DMS79 treated with DMSO at 0.1 percent for 48 hours (cell line): ENCODE measurements at places on chromosomes 12 and 14.

- no peak for DNase-seq
Measured at GRCh38 chr12:116982791-116983411, 72.2 kb downstream of the FBXW8 start.

GRCh38 chr12:32505067-32505945, 105.9 kb downstream of the FGD4 start:
- DNase-seq = no peak

DNA sequence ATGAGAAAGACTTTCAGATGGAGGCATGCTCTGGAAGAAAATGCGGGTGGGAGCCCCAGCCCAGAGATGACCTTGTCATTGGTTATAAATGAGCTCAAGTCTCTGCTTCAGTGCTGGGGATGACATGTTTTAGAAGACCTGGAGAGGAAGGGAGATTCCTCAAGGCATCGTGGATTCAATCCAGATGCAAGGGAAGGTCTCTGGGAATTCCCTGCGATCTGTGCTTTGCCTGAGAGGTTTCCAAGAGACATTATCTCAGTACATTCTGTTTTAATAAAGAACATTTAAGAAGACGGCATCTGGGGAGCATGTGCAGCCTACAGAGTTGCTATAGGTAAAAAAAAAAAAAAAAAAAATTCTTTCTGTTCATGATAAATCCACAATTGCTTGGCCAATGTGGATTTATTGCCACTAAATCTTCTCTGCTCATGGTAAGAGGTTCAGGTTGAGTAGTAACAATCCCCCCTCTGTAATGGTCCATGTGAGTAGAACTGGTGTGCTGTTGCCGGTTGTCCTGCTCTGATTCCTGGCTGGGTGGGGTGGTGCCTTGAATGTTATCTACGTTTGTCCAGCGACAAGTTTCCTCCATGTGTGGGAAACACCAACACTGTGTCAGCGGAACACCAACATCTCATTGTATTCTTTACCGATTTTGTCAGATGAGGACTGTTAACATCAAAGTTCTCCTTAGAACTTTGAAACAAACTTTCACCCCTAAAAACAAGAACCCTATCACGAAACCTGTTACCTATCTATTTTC, 230.0 kb downstream of the MSRB3 start:
- DNase-seq = no peak

DNA sequence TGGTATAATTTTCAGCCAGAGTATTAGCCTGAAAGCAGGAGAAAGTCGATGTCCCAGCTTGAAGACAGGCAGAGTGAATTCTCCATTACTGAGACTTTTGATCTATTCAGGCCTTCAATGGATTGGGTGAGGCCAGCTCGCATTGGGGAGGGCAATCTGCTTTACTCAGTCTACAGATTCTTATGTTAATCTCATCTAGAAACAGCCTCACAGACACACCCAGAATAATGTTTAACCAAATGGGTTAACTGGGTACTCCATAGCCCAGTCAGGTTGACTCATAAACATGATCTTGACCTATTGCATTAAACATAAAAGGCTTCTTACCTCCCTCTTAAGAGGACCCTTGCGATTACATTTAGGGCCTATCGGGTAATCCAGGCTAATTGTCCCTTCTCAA, 118.0 kb downstream of the KTN1 start:
- DNase-seq = no peak

GRCh38 chr14:67416085-67416484, 4.1 kb upstream of the PLEK2 start:
- no peak for DNase-seq

DNA sequence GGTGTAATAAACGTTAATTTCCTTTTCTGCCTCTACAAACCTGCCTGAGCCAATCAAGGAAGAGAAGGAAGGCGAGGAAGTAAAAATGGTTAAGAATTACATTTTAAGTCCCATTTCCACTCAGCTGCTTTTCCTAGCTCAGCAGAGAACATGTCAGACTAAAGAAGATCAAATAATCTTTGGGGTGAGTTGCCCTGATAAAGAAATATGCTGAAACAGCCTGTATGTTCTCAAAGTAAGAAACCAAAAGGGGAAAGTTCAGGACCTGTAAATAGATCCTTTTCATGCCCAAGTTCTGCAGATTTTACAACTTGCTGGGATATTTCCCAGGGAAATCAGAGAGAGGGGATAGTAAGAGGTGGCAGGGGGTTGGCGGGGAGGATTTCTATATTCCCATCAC, 55.5 kb downstream of the PHLDA1 start:
- no peak for DNase-seq

DNA sequence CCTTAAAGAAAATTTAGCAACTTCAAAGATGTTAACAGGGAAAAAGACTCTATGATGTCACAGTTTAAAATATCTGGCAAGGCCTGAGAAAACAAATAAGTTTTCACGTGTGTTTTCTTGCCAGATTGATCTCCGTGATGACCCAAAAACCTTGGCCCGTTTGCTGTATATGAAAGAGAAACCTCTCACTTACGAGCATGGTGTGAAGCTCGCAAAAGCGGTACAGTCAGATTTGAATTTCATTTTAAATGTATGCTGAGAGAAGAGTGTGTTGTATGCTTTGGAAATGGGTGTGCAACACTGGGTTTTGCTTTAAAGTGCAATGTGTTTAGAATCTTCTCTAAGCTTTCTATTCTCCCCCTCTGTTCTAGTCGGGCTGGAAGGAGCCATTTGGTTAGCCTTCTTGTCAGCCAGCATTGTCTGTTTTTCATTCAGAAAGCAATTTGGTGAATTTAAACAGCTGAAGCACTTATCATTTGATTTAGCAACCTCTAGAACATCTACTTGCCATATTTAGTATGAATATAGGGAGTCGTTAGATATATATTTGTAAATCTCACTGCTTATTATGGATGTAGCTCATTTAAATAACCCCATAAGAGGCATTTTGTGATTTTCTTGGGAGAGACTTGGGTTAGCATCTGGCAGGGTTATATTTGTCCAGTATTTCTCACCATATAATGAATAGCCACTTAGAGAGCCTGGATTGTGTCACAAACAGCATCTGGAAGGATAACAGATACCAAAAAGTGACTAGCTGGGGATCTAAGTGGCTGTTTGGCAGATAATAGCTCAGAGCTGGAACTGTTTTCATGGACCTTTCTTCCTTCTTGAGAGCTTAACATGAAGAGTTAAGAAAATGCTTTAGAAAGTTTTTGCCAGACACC, 35.5 kb downstream of the GPHB5 start:
- DNase-seq = no peak

GRCh38 chr12:61355105-61355504, 905.1 kb upstream of the USP15 start:
- DNase-seq = no peak

DNA sequence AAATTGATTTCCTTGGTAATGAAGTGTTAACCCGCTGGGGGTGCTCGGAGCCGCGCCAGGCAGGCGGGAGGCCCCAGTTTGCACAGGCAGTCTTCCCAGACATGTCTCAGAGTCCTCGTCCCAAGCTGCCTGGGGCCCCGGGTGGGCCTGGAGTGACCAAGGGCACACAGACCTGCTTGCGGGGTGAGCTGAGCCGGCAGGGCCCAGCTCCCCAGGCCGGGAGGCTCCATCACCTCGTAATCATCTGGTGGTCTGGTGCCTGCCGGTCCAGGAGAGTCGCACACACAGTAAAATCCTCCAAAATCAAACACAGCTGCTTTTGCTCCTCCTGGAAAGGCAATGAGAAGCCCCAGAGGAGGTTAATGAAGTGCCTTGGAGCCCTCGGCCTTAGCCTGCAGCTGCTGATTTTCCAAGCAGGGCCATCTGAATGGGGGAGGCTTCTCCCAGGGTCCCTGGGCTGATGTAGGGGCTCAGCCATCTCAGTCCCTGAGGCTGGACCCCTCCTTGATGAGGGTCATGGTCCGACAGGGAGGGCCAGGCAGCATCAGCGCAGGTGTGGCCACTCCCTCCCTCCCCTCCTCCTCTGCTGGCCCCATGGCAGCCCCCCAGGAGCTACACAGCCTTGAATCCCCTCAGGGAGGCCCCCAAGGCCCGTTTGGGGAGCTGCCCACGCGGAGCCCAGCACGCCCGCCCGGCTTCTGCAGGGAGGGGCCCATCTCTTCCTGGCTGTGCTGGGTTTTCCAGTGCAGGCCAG, 39.4 kb upstream of the FBRSL1 start:
- peak; percentile 8 for DNase-seq

GRCh38 chr12:62251609-62251958, 8.6 kb upstream of the USP15 start:
- no peak for DNase-seq

- DNase-seq = no peak
Measured at GRCh38 chr14:37491076-37491475, 104.0 kb downstream of the FOXA1 start.

DNA sequence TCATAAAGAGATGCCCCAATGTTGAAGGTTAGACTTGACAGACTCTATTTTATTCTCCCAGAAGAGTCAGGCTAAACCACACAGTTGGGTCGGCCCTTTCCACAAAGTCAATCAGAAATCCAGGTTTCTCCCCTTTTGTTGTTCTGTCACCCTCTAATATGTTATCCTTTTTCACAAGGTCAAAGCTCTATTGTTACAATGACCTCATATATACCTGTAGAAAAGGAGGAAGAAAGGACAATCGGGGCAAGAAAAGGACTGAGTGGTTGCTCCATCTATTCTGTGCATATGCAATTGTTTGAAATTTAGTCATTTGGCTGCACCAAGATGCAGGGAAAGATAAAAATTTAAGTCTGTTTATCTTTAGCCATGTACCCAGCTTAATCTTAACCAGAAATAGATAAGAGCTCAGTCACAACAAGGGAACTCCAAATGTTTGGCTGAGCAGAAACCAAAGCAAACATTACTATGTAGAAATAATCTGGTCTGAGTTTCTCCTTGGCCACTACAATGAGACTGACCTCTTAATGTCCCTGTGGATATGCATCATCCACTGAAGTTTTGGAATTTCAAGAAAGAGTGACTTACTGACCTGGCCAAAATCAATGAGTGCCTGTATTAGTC, 503.7 kb downstream of the GALC start:
- DNase-seq = no peak

DNA sequence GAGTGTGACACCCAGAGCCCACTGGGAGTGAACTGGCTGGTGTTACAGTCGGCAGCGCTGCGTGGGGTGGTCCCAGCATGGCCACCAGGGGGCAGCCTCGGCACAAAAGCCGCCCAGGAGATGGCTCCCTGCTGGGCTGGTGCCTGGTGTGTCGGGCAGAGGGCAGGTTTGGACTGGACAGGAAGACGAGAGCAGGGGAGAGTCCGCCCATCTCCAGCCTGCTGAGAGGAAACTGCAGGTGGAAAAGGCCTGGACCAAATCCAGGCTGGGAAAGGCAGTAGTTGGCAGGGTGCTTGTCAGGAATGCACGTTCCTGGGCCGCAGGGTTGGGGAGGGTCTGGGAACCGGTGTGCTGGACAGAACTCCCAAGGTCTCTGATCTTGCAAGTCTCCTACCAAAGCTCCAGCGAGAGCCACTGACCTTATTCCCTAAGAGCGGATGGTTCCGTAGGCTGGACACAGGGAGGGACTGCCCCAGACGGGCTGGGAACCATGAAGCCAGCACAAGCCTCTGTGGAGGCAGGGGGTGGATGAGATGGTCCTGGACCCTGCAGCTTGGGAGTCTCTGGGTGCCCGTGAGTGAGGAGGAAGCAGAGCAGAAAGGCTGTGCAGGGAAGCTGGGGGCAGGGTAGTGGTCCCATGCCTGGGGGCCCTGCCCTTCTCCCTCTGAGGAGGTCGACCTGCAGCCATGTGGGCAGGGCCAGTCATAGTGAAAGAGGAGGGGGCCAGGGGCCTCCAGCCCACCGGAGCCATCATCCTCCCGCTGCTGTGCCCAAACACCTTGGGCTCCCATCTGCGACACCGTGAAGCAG, 1.8 kb downstream of the AHNAK2 start:
- DNase-seq = peak; percentile 90

DNA sequence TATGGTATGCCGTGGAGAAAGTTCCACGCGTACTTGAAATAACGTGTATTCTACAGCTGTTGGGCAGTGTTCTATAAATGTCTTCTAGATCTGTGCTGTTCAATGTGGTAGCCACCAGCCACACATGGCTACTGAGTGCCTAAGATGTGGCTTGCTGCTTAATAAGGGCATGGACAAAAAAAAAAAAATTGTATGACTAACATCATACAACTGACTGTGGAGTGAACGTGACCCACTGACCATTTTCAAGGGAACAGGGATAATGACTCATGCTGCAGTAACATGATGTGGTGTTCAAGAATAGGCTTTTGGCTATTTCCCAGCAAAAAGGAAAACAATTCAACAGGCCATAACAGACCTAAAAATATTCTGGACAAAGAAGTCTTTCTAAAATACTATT, 13.0 kb downstream of the ATG14 start:
- no peak for DNase-seq

DNA sequence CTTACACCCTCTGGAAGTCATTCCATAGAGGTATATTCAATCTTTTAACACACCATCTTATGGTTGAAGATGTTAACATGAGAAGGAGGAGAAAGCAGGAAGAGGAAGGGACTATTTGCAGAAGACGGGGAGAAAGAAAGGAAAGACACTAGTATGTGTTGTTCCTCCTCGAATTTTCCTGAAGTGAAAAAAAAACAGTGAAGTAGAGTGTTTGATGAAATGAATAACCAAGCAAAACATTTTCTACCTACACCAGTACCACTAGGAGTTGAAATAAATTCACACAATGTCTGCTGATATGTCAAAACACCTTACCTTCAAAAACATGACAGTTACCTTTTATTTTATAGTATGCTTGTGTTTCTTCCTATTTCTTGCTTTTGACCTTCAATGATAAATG, 1.4 kb upstream of the CNOT2 start:
- no peak for DNase-seq

DNA sequence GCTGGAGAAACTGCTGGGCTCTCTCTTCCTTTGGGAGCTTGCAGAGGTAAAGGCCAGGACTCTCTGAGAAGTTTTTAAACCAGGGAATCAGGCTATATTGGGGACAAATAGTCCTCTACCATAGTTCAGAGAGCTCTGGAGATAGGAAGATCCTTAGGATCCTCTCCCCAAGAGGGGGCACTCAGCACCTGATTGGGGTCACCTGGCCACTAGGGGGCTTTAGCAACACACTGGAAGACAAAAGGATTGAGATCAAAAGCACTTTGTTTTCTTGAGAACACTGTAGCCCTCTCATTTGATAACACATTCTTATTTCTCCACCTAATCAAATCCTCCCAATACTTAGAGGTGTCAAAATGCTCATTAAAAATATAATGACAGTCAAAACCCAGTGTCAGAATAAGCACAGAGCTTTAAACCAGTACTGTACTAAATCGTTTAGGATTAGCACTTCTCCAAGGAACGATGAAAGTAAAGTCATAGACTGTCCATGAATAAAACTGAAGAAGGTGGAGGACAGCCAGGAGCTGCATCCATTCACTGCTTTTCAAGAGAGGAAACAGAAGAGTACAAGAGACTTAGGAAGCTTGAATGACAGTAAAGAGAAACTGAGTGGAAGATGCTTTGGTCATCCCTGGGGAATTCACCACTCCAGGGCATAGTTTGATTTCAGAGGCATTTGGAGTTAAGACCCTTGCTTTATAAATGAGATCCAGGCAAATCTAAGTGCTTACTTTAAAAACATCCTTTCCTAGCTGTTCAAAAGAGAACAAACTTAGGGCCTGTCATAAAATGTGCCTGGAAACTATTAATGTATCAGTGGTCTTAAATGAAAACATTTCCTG, 26.5 kb downstream of the BMP4 start:
- no peak for DNase-seq
